ENCODE measurements at places on chromosomes 2 and 18. TPM values are rescaled to one million over a fixed set of nuclear protein-coding genes. Genes with fewer than 3 reads are reported as not detected.

DNA sequence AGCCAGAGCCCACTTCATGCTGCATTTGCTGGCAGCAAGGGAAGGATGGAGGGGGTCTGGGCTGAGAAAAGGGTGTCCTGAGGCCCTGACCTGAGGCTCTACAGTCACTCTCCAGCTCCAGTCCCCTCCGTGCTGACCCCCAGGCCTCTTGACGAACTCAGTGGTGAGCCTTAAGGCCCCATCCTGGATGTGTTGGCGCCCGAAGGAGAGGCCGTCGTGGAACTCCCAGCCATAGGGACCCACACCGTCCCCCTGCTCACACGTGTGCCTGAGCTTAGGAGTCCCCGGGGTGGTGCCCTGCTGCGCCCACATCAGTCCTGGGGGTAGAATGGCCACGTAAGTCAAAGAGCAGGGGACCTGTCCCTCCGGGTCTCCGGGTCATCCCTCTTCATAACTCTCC lies 776 bp downstream of the MOGS start:
- DNase-seq = no peak

DNA sequence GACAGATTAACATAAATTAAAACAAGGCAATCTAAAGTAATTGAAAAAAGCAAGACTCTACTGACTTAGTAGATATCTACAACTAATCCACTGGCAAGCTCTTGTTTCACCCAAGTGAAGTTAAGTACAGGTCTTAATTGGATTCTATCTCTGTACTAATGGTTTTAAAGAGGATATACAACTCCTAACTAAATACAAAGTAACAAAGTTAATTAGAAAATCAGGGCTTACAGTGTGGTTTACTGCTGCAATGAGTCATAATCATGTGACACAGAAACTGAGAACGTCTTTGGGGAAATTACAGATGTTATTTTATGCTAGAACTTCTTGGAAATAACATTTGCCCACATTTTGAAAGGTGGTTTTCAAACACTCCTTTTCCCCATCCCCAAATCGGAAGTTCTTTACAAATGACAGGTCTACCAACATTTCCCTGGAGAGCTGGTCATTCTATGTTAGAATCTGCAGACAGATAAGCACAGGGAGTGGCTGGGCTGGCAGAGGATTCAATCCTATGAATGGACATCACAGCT lies 245.3 kb downstream of the STK39 start:
- no peak for DNase-seq

GRCh38 chr2:128492966-128493811 lies 174.5 kb upstream of the HS6ST1 start:
- no peak for DNase-seq

DNA sequence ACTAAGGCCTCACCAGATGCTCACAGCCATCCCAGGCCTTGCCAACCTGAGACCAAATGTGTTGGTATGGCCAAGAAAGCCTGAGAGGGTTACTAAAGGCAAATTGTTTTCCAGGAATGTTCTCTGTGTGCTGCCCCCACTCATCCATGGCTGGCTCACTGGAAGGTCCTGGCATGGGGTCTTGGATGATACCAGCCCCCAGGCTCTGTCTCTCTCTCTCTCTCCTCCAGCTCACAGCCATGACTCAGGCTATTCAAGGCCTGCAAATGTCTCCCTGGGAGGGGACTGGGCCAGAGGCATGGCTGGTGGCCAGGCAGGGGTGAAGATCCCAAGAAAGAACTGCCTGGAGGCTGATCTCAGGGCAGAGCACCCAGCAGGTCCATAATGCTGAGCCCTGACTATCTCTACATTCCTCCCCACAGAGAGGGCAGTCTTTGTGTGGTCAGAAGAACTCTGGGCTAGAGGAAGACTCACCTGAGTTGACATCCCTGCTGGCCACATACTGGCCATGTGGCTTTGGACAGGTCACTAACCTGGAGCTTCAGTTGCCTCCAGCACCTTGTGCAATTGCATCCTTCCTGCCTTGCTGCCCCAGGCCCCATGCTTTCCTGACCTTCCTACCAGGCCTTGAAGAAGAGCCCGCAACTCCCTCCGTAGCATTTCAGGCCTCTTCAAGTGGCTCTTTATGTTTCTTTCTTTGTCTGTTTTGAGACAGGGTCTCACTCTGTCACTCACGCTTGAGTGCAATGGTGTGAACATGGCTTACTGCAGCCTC lies 150.4 kb downstream of the ZFP36L2 start:
- DNase-seq = no peak

DNA sequence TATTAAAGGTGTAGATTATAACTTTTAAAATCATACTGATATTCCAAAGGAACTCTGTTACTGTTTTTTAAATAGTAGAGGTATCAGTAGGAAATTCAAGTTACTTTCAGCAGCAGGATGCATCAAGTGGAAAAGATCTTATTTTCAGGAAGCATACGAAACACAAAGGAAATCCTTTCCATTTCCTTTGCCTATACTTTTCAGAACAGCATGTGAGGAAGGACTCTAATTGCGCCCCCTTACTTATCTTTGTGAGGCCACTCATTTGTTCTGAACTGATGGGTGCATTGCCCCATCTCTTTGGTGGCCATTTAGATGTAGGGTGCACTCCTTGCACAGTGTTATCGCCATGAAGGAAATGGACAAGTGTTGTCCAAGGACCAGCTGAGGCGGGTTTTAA lies 145.3 kb downstream of the BABAM2 start:
- no peak for DNase-seq

DNA sequence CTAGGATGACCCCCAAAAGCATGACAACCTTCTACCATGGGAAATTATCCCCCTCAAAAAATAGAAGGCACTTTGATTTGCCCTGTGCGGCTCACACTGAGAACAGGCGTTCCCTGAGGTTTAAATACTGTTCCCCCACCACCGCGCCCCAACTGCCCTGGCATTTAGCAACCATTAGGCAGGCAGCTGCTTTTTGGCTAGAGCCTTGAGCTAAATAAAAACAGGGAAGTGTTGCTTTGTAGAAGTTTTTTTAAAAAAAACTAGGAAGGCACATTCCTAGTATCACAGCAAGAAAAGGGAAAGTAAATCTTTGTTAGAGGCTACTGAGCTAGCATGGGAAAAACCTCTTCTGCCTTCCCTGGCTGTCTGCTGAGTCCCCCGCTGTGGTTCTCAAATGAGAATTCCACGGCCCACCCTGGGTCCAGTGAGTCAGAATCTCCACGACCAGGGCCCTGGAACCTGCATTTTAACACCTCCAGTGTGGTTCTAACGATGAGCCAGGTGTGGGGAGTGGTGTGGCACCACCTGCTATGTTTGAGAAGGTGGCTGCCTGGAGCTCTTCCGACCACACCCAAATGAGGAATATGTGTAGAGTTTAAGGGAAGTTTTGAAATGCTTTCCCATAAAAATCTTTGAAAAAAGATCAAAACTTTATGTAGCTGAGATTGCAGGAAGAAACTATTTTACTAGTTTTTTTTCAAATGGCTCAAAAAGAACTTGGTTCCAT lies 66.4 kb downstream of the VIT start:
- no peak for DNase-seq

DNA sequence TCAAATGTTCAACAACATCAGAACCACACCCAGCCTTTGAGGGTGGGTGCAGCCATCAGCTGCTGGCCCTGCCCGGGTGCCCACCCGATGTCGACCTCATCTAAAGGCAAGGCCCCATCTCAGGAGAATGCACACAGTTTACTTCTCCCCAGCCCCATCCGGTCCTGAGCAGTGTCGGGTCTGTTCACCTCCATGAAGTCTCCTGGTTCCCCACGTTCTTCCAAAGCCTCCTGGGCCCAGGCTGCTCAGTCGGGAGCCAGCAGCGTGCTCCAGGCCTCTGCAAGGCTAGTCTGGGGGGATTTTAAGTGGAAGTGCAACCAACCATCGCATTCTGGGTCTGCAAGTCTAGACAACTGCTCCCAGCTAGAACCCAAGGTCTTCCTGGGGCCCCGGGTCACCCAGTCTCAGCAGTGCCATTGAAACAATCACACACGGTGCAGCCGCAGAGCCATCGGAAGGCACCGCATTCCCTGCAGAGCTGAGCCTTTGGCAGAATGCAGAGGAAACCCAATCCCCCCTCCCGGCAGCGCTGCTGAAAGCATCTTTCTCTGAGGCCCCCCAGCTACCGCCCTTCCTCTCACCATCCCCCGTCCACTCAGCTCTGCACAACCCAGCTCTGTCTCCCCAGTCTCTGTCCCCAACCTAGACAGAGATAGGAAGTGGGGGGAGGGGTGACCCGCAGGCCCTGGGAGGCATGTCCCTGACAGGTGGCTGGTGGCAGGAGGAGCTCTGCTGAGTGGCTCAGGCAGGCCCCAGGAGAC lies 8.5 kb downstream of the ESPNL start:
- DNase-seq = no peak

DNA sequence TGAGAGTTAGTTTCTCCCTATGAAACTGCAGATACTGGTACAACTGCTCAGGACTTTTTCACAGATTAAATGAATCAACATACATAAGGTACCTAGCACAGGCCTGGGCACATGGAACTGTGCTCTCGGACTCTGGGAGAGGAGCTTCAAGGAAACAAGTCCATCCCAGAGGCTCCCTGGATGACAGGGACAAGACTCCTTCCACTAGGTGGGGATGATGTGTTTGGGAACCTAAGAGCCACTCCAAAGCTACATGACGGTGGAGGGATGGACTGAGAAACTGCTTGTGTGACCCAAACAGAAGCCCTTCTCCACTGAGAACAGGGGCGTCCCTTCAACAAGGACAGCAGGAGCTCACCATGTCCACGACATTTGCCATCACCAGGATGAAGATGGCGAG lies 37.1 kb downstream of the CENPO start:
- DNase-seq = no peak

GRCh38 chr18:45357686-45358470 lies 257.4 kb upstream of the SLC14A2 start:
- DNase-seq = no peak

GRCh38 chr2:121796239-121796638 lies 40.8 kb downstream of the TSN start:
- DNase-seq = no peak

DNA sequence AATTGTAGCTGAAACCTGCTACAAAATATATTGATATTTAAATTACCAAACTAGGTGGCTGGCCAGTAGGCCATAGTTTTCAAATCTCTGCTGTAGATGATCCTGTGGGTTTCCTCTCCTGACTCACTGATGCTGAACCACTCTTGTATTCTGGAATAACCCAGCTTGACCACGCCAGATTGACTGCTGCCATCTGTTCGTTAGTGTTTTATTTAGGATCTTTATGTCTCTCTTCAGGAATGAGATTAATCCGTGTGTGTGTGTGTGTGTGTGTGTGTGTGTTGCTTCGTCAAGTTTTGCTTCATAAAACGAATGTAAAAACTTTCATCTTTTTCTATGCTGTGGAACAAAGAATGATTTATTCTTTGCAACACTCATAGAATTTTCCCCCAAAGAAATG lies 187.1 kb downstream of the DYSF start:
- no peak for DNase-seq

- DNase-seq = no peak
Measured at GRCh38 chr18:31317860-31318259, at the start of gene DSG1. Gene DSG1, plus strand, starts transcription at chr18:31318160. Its CDS starts 141 bp downstream, at chr18:31318301.

GRCh38 chr2:27171351-27171848 lies 22.6 kb downstream of the TCF23 start:
- DNase-seq = no peak

GRCh38 chr2:53188851-53189510 lies 578.6 kb upstream of the CHAC2 start:
- DNase-seq = no peak

DNA sequence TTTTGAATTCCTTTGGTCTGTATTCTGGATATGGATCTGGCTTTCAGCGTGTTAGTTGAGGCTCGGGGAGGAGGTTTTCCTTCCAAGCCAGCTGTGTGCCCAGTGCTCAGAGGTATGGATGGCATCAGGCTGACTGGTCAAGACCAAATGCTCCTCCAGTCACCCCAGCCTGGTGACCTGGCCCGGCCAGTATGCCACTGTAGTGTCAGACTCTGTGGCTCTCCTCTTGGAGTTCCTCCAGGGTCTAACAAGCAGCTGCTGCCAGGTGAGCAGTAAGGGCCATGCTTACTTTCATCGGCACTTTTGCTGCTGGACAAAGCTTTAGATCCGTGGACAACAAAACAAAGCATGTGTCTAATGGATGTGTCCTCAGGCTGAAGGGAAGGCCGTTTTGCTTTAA lies 44.1 kb downstream of the CABLES1 start:
- no peak for DNase-seq

DNA sequence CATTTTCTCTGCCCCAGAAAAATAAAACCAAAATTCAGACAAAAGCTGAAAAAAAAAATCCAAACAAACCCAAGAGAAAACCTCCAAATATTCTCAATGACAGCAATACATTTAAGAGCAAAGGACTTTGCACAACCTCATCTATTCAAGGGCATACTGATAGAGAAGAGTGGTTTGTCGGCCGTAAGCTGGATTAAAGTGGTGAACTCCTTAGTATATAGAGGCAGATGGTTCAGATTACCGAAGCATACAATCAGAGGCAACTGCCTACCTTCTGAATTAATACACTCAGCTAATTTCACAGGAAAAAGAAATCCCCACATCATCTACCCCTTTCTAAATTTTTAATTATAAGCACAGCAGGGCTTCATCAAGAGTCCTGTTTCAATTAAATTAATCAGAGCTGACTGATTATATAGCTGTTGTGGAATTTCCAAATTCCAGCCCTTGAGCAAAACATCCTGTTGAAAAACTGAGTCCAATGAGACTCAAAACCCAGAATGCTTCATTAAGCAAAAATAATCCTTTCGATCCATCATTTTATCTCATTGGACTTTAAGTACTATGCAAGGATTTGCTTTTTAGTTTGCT lies at the start of gene CPLX4:
TSS of gene CPLX4 (minus strand) at position 190 of the 591 bp plus-strand sequence. CDS start at position 3, 187 bp downstream.
- no peak for DNase-seq

DNA sequence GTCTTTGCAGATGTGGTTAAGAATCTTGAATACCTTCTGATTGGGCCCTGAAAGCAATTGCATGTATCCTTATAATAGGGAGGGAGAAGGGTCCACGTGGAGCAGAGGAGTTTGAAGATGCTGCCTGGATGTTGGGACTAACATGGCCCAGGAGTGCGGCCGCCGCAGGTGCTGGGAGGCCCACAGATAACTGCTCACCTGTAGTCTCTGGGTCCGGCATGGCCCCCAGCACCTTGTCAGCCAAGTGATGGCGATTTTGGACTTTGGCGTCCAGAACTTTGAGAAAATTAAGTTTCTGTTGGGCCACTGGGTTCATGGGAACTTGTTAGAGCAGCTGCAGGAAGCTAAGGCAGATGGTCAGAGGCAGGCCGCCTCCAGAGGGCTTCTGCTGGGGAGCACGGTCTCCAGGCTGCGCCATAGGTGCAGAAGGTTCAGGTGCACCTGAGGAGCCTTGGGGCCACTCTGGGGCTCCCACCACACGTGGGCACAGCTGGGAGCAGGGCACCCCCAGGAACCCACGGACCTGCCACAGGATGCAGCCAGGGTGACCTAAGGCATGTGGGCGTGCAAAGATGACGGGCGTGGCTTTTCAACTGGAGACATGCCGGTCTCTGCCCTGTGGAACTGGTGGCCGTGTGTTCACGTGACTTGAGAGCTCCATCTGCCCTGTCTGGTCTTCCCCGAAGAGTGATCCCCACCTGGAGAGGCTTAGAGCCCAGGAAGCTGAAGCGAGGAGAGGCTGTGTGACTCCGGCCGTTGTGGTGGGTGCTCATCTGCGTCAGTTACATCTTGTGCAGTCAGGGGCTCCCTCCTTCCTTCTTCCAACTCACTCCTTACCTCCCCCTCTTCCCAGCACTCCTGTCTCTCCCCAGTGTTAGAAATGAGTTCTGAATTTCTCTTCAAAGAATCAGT lies 277.3 kb downstream of the AGAP1 start:
- no peak for DNase-seq

GRCh38 chr18:9738266-9738969 lies 30.3 kb downstream of the RAB31 start:
- no peak for DNase-seq

SKA1 gene
- total RNA-seq = 30.3 TPM

SF3B1 gene
- 326 TPM for total RNA-seq

TUBA4A gene
- total RNA-seq = not detected

LYG2 gene
- not detected for total RNA-seq

MEP1B gene
- not detected for total RNA-seq

TUBB8B gene
- not detected for total RNA-seq
